ENCODE measurements at places on chromosomes 7 and 10.

DNA sequence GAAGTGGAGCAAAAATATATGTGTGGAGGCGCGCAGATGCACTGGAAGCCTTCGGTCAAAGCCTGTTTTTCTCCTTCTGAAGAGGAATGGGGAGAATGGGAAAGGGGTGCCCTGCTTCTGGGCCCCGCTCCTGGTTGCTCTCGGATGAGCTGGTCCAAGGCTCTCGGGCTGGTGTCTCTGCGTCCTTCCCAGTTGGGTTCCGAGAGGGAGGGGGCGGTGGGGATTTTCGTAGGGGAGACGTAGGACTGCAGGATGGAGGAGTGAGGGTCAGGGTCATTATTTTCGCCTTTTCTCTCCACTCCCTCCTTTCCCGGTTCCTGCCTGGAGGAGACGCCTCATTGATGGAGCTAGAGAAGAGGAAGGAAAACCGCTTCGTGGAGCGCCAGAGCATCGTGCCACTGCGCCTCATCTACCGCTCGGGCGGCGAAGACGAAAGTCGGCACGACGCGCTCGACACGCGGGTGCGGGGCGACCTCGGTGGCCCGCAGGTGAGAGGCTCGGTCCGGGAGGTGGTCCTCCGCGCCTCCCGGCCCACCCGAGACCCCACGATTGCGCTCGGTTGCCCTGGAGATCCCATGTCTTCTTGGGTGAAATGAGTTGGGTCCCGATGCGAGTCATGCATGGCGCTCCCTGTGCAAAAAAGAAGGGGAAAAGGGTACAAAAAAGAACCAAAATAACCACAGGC, 790 bp downstream of the ADAM22 start:
- no peak for DNase-seq

DNA sequence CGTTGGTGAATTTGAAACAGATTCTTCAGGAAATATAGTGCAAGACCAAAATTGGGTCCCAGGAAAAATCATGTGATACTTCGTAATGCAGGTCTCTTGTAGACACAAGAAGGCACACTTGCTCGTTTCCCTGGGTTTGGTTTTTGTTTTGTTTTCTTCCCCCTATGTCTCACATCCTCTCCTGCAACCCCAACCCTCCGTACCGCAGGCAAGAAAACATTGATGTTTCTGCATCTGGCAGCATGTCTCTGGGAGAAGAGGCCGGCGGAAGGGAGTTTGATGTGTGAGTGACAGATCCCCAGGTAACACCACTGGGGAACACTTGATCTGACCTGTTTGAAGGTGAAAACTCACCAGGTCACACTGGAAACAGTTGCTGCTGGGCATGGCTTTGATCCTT, 718.5 kb downstream of the AUTS2 start:
- DNase-seq = no peak

DNA sequence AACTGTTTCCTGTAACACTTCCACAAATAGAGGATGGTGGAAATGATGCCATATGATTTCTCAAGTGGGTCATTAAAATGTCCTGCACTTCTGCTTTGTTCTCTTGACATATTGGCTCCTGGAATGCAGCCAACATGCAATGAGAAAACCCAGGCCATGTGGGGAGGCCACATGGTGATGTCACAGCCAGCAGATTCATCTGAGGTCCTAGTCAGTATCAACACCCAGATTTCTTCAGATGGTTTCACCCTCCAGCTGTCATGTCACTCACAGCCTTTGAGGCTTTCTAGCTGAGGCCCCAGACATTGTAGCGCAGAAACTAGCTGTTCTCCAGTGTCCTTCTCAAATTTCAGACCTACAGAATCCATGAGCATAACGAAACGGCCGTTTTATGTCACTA, 102.3 kb upstream of the NUPR2 start:
- no peak for DNase-seq

- DNase-seq = no peak
These were observed 83.8 kb downstream of the TMEM130 start for GRCh38 chr7:98785929-98786571.

- DNase-seq = no peak
These were observed 16.0 kb upstream of the ITGA8 start for GRCh38 chr10:15735763-15736162.

DNA sequence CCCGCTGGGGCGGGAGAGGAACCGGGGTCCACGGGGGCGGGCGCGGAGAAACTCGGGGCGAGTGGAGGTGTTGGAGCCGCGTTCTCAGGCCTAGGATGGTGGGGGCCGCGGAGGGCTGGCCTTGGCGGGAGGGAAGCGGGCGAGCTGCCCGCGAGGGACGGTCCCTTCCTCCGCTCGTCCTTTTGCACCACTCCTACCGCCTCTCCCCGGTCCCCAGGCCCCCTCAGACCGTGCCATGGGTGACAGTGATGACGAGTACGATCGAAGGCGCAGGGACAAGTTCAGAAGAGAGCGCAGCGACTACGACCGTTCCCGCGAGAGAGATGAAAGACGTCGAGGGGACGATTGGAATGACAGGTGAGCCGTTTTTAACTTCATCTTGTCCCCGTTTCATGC, 451 bp downstream of the SRRT start:
- no peak for DNase-seq

DNA sequence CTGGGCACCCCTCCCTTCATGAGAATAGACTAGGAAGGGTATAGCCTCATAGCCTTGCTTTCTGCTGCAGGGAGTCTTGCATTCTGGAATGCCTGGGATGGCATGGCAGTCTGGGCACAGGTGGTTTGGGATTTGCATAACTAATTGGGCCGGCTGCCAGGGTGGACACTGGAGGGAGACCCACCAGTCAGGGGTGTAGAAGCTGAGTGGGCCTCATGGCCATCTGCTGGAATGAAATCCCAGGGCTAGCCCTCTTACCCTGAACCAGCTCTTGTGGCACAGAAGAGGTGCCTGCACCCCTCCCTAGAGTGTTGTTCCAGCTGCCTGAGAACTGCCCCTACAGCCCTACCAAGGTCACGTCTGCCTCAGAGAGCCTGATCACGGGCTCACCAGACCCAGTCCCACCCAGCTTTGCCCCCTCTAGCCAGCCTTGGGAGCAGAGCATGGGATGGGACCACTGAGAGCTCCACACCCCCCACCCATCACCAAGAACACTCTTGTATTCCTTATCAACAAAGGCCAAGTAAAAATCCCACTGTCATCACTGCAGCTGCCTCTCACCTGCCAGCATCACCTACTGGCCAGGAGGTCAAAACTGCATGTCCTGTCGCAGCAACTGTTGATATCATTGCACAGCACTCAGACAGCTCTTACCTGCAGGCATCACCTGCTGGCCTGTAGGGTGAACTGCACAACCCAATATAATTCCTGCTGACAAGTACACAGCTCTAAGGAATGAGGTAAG, 148.9 kb downstream of the ZEB1 start:
- DNase-seq = no peak

- no peak for DNase-seq
These were observed 78.1 kb upstream of the RET start for GRCh38 chr10:42998481-42999384.

GRCh38 chr10:90889636-90890035, 17.9 kb downstream of the RPP30 start:
- DNase-seq = no peak

DNA sequence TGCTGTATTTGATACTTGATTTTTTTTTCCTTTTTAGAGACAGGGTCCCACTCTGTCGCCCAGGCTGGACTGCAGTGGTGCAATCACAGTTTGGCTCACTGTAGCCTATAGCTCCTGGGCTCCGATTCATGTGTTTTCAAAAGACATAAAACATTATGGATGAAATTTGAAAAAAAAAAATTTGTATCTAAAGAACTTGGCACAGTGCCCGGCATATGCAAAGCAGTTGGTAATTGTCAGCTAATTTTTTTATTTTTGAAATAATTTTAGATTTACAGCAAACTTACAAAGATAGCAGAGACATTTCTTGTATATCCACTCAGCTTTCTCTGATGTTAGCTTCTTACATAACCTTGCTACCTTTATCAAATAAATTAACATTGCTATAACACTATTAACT, 20.3 kb upstream of the SAMD8 start:
- DNase-seq = no peak

DNA sequence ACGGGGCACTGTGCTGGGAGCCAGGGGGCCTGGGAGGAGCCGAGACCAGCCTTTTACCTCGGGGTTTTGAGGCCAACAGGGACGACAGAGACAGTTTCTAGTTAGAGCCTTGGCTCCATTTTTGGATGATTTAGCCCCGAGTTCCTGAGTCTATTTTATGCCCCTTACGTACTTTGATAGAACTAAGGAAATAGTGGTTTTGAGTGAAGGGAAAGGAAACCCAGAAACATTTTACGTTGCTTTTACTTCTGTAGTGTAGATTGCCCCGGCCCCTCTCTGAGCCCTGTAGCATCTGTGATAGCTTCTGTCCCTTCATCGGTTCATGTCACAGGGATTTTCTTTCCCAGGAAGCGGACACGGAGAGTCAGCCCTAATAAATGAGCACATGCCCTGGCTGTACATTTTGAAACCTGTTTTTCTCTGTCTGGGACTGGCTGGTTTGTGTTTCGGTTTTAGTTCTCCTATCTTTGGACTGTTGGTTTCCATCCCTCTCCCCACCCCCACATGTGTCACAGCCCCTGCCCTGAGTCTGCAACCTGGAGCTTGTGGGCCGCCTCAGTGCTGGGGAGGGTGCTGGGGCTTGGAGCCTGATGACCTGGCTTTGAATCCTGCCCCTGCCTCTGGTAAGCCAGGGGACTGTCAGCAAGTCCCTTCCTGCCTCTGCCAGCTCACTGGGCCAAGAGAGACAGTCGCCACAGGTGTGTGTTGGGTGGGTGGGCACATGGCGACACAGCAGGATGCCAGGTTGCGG, 6.9 kb upstream of the ORAI2 start:
- DNase-seq = peak; percentile 40

- DNase-seq = no peak
These were observed 59.9 kb downstream of the TNS3 start for GRCh38 chr7:47521816-47522561.

DNA sequence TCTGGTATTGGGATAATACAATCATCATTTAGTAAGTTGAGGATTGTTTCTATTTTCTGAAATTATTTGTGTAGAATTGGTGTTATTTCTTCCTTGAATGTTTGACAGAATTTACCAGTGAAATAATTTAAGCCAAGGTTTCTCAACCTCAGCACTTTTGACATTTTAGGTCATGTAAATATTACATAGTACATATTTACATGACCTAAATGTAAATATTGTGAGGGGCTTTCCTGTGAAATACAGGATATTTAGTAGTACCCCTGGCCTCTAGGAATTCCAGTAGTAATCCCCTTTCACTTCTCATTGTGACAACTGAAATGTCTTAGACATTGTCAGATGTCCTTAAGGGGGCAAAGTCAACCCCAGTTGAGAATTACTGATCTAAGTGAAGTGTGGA, 59.8 kb downstream of the TBC1D12 start:
- no peak for DNase-seq

- no peak for DNase-seq
These were observed 3.3 kb downstream of the CRYGN start for GRCh38 chr7:151436446-151437158.

- DNase-seq = no peak
These were observed 47.3 kb downstream of the CDCA7L start for GRCh38 chr7:21898265-21898930.

- no peak for DNase-seq
These were observed 463 bp upstream of the UPP1 start for GRCh38 chr7:48088559-48089045.

- DNase-seq = no peak
These were observed 321.2 kb downstream of the PTPRN2 start for GRCh38 chr7:158266426-158266816.

- no peak for DNase-seq
These were observed 51.4 kb downstream of the BTAF1 start for GRCh38 chr10:91974960-91975359.

DNA sequence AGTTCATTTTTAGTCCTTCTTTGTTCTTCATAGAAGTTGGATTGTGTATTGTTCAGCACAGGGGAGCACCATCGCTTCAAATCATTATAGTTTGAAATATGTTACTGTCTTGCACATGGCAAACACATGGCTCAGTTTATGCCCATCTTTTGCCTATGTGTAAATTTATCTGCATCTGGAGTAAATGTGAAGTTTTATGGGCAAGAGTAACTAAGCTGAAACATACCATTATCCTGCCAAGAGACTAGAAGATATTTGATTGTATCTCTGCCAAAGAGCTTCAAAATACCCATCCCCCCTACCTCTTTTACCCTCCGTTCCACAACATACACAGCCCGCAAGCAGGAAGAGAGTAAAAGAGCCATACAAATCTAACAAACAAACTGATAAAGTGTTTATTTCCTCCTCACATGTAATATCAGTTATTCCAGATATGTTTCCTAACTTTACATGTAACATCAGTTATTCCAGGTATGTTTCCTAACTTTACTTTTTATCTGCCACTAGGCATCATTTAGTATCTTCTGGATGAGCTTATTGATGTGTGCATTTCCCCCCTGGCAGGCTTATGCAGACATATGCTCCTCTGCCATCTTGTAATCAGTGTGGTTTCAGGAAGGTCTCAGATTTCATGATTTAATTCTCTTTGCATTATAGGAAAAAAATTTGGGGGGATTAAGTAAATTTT, 127.7 kb downstream of the SRI start:
- DNase-seq = no peak

DNA sequence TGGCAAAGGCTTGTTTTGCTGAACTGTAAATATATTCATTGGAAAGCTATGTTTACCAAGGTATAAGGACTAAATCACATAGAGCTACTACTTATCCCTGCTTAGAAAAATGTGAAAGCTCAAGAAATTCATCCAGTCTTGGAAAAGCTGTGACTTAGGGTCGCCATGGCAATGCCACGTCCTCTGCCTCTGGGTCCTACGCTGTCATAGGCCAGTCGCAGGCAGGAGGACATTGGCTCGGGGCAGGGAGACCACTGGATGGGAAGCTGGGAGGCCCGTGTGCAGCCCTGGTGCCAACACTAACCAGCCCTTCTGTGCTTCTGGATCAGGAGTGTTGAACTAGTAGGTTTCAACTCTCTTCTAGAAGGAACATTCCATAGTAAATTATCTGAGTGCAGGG, 67.3 kb upstream of the PDZD8 start:
- DNase-seq = no peak

- no peak for DNase-seq
These were observed 48.7 kb upstream of the DYNC1I1 start for GRCh38 chr7:95723583-95724180.

DNA sequence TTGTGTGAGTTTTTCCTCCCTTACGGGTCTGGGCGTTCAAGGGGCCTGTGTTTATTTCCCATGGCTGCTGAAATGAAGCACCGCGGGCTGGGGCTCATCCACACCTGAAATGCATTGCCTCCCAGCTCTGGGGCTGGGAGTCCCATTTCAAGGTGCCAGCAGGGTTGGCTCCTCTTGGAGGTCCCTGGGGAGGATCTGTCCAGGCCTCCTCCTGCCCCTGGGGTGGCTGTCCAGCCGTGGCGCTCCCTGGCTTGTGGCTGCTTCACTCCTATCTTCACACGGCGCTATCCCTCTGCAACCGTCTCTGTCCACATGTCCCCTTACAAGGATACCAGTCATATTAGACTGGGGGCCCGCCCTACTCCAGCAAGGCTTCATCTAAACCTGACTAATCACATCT, 41.1 kb upstream of the CNPY1 start:
- no peak for DNase-seq

- no peak for DNase-seq
These were observed 190.7 kb upstream of the SH2B2 start for GRCh38 chr7:102096012-102096332.

GRCh38 chr7:134431815-134432214, 27.1 kb downstream of the AKR1B1 start:
- DNase-seq = no peak
